ENCODE measurements at places on chromosomes 6 and 20. TPM values are rescaled to one million over a fixed set of nuclear protein-coding genes. Genes with fewer than 3 reads are reported as not detected.

- DNase-seq: no peak
These were observed 234.6 kb downstream of the ANKRD60 start for GRCh38 chr20:57993716-57994431.

DNA sequence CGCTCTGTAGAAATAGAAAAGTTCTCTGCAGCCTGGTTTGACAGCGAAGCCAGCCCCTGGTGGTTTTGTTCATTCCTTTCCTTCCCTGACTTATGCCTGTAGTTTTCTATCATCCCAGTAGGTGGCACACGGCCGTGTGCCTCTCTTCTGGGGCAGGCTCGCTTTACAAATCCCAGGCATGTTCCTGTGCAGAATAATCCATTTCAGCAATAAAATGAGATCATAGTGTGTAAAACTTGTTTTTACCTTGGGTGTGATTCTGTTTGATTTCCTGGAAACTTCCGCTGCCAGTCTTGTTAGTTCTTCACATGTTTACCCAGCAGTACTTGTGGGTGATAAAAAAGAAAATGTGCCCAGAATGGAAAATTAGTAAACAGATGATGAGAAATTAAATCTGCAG is 7.4 kb upstream of the INSM1 start:
- peak; percentile 47 for DNase-seq

GRCh38 chr6:34664256-34664971 is 32.2 kb downstream of the ILRUN start:
- DNase-seq: peak; percentile 30

DNA sequence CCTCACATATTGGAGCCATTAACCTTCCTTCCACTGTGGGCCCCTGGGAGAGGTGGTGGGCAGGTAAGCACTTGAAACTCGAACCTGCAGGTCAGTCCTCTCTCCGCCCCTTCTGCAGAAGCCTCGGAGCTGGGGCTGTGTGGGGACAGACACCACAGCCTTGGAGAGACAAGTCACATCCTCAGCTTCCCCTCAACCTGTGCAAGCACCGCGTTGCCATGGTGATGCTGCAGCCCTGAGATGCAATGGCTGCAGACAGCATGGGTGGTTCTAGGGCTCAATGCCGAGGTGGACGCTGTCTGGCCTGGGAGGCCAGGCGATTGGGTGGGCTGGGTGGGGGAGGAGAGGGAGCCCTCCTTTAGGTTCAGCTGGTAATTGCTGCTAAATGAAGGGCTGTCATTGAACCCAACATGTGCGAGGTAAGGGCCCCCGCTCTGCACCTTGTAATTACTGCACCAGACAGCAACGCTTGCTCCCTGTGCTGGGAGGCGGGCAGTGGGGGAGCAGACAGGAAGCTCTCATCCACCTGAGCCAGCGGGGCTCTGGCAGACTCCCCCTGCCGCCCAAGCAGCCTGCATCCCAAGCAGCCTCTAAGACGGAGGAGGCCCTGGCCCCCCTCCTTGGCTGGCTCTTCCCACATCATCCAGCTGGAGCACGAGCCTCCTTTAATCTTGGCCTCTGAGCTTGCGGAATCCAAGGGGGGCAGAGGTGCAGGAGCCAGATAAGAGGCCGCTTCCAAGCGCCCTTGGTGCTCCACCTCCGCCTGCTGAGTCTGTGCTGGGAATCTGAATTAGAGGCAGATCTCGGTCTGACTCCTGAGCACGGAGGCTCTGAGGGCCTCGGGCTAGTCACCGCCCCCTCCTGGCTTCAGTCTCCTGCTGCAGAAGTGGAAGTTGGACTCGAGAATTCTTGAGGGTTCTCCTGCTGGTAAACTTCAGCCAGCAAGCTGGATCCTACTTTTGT is 39.8 kb upstream of the CDH22 start:
- DNase-seq: no peak

GRCh38 chr20:48738399-48739304 is 89.1 kb downstream of the PREX1 start:
- no peak for DNase-seq

ATP6V1G2 gene
- not detected for total RNA-seq

TMX4 gene
- 21.8 TPM for total RNA-seq

PSORS1C2 gene
- total RNA-seq: not detected

All from H4 (cell line).